ENCODE measurements at places on chromosomes 2 and 18.

DNA sequence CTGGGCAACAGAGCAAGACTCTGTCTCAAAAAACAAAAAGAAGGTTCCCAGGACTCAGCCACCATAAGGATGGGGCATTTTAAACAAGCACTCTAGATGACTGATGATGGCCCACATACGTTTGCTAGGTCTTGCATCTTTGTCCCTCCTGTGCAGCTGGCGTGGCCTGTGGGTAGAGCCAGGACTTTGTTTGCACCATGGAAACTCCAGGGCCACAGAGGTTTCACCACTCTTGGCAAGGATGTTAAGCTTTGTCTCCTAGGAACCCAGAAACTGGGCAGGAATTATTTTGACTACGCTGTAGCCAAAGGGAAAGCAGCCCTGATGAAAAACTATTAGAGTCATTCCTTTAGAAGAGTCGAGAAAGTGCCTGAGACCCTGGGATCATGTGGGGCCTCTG is 75.3 kb upstream of the STPG4 start:
- DNase-seq, result no peak

- no peak for DNase-seq
Observed at GRCh38 chr2:177037569-177037968, 175.0 kb upstream of the HNRNPA3 start.

- DNase-seq, result no peak
Observed at GRCh38 chr2:208807756-208808155, 401.2 kb downstream of the PTH2R start.

DNA sequence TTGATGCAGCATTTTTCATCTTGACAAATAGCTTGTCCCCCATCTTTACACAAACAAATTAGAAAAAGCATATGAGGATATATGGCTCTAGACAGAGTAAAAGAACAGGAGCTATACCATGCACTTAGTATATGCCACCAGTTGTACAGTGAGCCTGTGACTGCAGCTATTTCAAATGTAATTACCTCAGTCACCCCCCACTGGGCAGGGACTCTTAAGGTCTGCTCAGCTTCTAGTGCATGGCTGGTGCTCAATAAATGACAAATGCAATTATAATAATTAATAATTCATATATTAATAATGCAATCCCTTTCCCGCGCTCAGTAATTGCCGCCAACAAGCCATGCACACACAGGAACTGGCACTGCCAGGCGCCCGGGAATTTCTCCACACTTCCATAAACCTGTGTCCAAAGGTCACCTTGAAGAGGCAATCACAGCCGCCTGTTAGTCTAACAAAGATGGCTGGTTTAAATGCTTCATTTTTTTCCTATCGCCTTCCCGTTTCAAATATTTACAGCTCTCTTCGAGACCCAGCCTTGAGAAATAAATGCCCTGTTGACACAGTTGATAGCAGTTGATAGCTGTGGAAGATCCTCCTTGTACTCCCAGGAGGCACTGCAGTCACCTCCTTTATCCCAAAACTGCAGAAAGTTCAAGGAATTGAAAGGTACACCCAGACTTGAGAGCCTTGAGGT is 156.6 kb downstream of the INO80D start:
- no peak for DNase-seq

DNA sequence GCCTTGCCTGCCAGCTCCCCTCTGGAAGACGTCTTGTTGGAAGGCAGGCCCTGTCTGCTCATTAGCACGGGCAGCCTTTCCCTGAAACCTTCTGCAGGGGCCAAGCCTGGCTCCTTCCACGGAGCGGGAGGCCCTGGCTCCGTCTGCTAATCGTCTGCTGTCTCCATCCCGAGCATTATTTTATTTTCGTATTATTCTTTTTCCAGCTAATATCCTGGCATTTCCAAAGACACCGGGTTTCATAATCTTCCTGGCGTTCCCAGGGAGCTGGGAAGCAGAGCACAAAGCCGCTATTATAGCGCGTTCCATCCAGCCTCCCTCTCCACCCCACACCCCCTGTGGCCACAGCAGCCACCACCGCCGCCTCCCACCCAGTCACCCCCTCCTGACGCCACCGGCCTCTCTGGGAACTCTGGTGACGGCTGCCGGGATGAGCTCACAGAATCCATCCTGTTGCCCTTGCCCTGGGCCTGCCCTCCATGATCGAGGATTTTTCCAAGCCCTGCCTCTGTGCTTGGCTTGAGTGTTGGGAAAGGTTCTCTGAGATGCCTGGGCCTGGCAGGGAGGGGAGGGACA is 125.5 kb downstream of the DYSF start:
- DNase-seq, result no peak

DNA sequence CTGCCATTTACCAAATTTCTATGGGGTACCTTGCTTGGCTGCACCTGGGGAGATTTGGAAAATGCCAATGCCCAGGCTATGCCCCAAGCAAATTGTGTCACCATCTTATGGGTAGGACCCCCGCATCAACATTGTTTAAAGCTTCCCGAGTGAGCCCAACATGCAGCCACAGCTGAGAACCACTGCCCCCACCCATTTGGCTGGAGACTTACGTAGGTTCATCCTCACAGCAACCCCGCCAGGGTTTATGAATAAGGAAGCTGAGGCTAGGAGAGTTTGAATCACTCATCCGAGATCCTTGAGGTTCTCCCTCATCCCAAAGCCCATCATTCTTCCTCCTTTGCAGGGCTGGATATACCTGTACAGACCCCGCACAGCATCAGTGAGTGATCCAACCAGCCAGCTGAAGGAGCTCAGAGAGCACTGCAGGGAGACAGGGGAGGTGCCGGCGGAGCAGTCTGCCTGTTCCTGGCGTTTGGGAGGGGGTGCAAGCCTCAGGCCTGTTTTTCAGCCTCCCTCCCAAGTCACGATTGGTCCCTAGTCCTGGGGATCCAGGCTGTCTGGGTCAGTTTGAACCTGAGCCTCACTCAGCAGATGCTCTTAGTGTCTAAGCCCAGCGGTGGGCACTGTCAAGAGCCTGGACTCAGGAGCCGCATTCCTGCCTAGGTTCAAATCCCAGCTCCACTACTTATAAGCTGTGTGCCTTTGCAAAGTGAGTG is 164.9 kb downstream of the SMAD7 start:
- DNase-seq, result no peak

DNA sequence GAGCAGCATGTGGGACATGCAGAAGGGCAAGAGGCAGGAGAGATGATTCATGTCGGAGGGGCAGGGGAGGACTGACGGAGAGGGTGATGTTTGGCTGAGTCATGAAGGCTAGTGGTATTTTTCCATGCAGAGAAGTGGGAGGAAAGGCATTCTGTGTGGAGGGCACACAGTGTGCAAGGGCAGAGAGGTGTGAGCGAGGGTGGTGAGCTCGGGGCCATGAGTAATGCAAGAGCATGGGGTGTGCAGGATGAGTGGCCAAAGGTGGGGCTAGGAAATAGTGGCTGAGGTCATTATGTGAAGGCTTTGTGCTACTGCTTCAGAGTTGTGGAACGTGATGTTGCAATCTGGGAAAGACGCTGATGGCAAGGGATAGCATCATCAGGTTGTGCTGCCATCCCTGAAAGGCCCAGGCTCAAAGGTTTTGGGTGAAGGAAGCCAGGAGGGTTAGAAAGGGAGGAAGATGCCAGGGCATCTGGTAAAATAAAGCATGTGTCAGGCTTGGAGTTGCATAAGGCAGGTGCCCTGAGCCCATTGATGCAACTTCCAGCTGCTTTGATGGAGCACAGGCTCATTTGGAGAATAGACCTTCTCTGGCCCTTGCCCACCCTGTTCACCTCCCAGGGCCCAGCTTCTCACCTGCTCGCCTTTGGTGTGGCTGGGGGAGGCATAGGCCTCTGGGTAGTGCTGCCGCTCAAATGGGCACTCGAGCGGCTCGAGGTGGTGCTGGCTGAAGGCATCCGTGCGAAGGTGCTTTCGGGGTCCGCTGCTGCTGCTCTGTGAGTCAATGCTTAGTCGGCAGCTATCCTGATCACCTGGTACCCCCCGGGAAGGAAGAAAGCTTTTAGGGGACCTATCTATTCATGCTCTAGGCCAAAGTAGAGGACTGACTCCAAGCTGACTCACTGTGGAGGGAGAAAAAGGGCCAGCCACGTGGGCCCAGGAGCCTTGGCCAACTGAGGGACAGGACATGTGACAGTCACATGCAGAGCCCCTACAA is 37.5 kb downstream of the PAX8 start:
- DNase-seq, result peak; percentile 99

GRCh38 chr2:27842894-27843293 is 47.3 kb downstream of the RBKS start:
- no peak for DNase-seq

DNA sequence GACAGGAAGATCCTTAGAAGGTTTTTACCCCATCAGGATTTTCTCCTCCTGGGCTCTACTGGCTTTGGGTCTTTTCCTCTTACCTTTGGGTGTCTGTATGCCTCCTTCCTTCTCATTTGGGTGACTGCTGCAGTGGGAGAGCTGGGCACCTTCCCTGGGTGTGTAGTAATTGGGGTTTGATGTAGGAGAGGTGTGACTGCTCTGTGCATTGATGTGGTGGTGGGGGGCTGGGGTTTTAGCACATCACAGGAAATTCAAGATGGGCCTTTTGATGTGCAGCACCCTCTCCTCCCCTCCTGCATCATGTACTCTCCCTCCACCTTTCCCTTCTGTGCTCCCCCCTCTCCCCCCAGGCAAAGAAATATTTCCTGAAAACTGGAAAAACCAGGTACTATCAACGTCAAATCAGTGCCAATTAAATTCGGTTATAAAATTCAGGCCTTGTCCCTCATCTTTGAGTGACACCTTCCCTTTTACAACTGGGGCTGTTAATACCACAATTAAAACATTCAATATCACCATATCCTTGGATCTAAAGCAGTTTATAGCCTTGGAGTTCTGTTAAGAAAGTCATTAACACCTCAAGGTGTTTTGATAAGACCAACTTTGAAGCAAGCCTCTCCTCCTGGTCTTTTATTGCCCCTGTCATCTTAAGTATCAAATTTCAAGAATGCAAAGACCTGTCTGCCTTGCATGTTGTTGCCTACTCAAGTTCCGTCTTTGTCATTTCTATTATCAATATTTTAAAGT is 23.3 kb downstream of the EDAR start:
- DNase-seq, result no peak

GRCh38 chr2:217273162-217273561 is 413.3 kb upstream of the TNP1 start:
- no peak for DNase-seq

DNA sequence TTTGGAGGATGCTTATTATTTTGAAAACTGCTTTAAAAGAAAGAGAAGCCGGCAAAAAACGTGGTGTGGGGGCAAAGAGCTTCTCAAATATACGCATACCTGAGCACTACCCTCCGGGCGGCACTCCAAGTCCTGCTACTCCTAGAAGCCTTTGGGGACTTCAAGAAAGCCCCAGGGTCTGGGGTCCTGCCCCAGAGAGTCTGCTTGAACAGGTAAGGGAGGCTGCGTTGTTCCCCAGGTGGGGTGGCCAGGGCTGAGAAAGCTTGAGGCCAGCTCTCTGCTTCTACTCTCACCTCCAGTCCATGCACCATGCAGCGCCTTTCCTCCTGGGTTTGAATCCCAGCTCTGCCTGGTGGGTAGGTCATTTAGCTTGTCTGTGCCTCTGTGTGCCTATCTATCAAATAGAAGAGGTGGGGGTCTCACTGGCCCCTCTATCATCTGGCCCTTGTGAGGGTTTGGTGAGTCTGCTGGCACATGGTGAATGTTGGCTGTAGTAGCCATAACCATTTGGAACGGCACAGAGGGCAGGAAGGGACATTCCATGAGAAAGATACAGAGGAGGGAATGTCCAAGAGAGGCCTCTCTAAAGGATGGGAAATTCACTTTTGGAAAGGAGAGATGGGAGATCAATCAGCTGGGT is 19.5 kb downstream of the MALL start:
- no peak for DNase-seq

- no peak for DNase-seq
Observed at GRCh38 chr18:51149670-51150069, 47.8 kb downstream of the MEX3C start.

DNA sequence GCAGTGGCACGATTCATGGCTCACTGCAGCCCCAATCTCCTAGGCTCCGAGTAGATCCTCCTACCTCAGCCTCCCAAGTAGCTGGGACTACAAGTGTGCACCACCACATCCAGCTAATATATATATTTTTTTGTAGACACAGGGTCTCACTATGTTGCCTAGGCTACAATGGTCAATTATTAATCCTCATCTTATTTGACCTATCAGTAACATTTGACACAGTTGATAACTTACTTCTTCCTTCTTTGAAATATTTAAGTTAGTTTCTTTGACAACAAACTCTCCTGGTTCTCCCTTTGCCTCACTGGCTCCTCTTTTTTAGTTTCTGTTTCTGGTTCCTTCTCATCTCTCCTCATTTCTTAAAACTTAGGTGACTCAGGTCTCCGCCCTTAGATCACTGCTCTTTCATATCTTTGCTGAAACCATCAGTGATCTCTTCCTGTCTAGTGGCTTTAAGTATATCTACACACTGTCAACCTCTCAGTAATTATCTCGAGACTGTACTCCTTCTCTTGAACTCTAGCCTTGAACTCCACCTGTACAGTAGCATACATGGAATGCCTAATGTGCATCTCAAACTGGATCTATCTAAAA is 11.5 kb downstream of the PGAP1 start:
- no peak for DNase-seq

DNA sequence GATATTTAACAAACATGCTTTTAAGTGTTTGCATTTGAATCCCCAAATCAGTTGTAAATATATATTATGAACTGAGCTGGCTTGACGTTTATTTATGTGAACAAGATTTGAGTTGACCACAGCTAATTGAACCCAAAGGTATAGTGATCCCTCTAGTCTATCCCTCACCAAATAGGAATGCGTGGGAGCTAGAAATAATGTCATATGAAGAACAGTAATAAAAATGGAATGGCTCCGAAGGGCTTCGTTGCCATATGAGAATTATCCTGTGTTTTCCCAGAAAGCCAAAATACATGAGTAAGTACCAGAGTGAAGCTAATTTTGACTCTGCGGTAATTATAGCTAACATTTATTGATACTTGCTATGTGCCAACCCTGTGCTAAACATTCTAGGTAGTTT is 142.7 kb downstream of the ADCYAP1 start:
- DNase-seq, result peak; percentile 44

- no peak for DNase-seq
Observed at GRCh38 chr2:126971481-126972278, 73.0 kb downstream of the TEX51 start.

DNA sequence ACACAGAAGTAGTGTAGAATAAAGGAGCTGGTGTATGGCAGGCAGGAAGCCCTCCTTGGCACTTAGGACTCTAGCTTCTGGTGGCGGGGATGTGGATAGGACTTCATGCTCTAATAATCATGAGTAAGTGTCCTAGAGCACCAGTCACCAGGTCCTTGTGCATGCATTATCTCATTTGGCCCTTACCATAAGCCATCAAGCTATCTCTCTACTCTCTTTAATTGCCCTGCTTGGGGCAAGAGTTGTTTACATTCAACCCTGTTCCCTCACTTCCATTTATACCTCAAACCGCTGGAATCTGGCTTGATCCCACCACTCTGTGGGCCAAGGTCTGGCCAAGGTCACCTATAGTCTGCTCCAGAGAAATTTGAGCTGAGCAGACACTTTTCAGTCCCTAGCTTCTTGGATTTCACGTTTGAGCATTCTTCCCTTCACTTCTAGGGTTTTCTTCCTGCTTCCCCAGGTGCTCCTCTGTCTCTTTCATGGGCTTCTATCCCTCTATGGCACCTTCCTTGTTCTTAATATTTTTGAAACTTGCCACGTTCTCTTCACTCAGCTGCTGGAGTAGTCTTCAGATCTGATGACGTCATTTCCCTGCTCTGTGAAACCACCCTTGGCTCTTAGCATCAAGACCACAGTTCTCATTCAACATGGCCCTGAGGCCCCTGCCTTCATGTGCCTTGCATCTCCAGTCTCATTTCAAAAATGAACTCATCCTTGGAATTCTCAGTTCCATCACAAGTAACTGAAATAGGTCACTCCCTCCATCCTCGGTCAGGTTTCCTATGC is 94.9 kb upstream of the GATA6 start:
- no peak for DNase-seq

GRCh38 chr2:118689456-118689855 is 158.0 kb downstream of the EN1 start:
- DNase-seq, result no peak
